AML-193 (cell line): ENCODE measurements at places on chromosomes 5 and 9.

DNA sequence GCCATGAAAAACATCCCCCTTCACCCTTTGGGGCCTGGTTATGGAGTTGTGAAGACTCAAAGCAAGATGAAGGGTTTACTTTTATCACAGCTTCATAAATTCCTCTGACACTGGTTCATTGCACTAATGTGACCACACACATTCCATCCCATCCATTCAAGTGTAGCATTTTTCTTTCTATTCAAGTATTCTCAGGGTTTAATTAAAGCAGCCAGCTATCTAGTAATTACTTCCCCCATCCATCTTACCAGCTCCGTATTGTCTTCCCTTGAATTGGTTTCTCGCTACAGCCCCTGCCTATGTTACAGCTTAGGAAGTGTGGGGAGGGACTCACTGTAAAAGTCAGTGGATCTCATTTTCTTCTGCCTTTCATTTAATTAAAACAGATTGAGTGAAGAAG is 387.0 kb upstream of the RFX3 start:
- DNase-seq = no peak

- no peak for DNase-seq
Observed at GRCh38 chr9:106146066-106146840, 451.9 kb downstream of the TMEM38B start.

DNA sequence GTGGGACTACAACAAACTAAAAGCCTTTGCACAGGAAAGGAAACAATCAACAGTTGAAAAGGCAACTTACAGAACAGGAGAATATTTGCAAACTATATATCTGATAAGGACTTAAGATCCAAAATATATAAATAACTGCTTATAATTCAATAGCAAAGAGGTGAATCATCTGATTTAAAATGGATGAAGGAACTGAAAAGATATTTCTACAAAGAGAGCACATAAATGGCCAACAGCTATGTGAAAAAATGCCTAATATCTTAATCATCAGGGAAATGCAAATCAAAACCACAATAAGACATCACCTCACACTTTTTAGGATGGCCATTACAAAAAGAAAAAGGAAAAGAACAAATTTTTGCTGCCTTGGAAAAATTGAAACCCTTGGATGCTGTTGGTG is 100.4 kb downstream of the LURAP1L start:
- DNase-seq = no peak

GRCh38 chr5:125202871-125203438 is 456.5 kb upstream of the ZNF608 start:
- no peak for DNase-seq

DNA sequence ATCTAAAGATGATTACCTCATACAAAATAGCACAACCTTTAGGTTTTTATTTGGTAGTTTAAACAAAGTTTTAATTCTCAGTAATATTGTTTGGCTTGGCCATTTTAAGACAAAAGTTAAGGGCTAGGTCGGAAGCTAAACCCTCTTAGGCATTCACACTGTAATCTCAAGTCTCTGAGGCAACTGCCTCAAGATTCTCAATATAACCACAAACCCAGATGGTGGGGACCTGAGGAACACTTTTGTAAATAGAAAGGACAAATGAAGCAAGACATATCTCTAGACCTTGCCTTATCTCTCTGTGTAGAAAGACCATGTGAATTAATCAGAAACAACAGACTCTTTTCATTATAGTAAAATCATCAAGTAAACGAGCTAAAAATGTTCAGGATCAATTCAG is 500.2 kb upstream of the CDH6 start:
- DNase-seq = no peak

DNA sequence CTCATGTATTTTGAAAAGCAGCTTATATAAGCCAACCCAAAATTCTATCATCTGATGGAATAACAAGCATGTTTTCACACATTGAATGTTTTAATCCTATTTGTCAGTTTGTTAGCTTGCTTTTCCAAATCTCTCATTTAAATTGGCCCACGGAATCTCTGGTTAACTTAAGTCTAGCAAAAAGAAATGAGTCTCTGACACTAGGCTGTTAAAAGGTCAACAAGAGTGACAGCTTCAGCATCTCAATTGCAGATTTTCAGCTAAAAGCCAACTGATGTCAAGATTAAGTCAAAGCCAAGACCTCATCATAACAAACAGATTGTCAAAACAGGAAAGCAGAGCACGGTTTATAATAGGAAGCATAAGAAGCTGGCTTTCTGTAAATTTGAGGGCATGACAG is 49.4 kb upstream of the CDH9 start:
- no peak for DNase-seq

GRCh38 chr5:66669086-66669861 is 73.1 kb downstream of the MAST4 start:
- DNase-seq = no peak

- no peak for DNase-seq
Observed at GRCh38 chr5:17089690-17090089, 127.7 kb upstream of the BASP1 start.
